ENCODE measurements at places on chromosomes 7 and 10.

DNA sequence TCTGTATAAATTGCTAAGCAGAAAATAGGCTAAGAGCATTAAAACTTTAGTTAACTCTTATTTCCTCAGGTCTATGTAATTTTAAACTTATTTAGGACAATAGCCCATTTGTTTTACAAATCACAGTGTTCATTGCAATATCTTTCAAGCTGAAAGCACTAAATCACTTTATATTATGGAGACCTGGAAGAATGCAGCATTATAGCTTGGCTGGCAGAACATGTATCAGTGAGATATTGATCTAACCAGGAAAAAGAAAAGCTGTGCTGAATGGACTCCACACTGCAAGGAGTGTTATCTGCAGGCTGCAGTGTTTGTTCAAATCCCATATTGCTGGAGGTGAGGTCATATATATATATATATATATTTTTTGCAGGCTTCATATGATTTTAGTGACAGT is 517.5 kb downstream of the NRG3 start:
- DNase-seq: no peak

DNA sequence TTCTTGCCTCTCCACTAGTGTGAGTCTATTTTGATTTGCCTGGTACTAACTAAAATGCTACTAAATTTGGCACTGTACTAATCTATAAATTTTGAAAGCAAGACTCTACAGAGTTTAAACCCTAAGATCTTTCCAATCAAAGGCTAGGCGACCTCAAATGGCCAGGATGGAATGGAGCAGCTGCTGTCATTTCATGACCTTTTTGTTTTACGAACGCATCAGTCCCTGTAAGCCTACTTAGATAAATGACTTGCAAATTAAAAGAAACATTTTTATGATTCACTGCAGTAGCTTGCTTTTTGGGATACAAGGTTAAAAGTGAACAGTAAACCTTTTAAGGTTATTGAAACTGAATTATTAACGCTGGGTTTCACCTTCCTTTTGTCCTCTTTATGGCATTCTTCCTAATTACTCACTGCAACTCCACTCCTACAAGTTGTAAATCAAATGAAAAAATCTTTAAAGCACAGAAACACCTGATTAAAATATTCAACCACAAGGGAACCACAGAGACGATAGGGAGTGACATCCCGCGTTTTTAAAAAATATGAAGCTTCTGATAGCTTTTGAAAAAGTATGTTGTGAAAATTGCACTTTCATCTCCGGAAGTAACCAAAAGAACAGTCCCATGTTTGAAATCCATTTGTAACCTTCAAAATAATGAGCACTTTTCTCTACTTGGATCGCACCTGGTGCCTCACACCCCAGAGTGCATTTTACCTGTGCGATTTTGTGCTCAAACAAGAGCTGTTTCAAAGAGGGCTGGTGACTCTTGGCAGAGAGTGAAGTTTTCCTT is 595.1 kb downstream of the PARD3 start:
- DNase-seq: no peak

DNA sequence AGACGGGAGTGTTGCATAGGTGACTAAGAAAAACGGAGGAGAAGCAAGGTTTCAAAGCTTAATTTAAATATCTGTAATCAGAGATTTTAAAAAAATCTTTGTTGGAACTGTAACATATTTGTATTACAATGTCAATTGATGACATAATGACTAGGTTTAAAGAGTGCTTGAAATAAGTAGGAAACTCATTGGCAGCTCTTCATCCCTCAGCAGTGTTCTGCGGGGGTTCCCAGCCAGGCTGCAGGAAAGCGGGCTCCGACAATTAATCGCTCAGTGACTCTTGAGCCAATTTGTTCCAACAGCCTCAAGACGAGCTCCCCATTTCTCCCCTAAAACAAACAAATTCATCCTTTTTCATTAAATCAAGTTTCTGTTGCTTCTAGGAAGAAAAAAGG is 22.6 kb downstream of the CPXM2 start:
- no peak for DNase-seq

GRCh38 chr7:101882595-101883564 is 65.5 kb downstream of the CUX1 start:
- DNase-seq: peak; percentile 59

- no peak for DNase-seq
These were observed 107.0 kb downstream of the PTPN20 start for GRCh38 chr10:47018026-47018735.

- no peak for DNase-seq
These were observed 51.3 kb downstream of the PCLO start for GRCh38 chr7:83111391-83111790.

DNA sequence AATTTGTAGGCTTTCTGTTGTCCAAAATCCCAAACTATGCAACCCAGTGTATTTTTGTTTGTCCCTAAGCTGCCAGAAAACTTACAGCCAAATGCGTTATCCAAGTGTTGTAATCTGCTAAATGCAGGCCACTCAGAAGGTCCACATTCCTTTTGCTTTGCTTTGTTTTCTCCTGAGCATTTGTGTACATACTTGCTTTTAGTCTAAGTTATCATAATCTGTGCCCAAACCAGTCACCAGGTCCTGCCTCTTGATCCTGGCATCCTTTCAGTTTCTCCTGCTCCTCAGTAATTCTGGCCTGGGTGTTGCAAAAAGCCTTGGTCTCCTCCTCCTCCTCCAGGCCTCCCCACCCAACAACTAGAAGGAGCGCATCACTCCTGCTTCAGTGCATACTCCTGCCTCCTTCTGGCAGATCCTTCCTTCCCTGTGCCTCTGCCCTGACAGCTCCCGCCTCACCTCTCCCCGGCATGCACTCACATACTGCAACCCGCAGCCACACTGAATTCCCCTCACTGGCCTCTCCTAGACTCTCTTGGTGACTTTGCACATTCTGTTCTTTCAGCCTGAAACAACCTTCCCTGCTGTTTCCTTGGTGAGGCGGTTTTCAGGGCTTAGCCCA is 2.3 kb downstream of the DENND2A start:
- DNase-seq: peak; percentile 79

- no peak for DNase-seq
These were observed 43.4 kb downstream of the GLI3 start for GRCh38 chr7:42193471-42194129.

DNA sequence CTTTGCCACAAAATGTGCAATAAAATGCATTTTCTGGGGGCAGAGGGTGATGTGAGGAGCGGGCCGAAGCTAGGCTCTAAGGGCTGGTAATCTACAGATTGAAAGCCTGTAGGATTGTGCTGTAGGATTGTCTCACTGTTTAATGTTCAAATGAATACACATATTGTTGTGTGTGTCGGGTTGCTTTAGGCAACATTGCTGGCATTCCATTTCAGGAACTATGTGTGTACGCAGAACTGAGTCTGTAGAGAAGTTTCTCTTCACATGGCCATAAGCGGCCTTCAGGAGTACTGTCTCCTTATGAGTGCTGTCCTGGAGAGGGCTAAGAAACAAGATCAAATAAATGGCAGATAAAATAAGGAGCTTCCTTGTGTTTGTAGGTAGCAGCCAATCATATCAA is 540.2 kb downstream of the GATA3 start:
- DNase-seq: no peak

DNA sequence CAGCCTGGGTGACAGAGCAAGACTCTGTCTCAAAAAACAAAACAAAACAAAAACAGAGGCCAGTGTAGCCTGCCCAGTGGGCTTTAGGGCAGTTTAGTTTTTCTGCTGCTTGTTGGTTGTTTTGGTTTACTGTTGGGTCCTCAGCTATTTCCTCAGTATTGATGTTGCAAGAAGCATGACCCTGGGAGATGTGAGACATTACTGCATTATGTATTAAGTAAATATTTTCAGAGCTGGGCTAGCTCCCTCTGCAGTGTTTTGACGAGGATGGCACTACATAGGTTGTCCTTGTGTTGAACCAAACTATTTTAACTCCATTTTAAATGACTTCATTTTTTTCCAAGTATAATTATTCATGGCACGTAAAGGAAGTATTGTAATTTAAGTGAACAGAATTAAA is 4.8 kb downstream of the AKAP9 start:
- no peak for DNase-seq

- DNase-seq: no peak
These were observed 106.2 kb downstream of the SAMD9 start for GRCh38 chr7:93011351-93012294.

- DNase-seq: no peak
These were observed 27.7 kb downstream of the DENND11 start for GRCh38 chr7:141674171-141674671.

DNA sequence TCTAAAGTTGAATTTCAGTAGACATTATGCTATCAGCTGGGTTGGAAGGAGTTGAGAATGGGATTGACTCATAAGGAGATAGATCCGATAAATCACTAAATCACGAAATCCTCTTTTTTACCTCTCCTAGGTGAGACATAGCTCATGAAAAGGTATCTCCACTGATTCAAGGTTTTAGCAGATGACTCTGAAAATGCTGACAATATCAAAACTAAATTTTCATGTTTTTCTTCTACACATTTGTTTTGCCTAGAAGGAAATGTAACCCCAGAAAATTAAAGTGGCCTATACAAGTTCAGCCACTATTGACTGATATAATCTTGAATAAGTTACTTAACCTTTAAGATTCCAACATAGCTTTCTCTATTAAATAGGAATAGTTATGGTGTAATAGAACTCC is 82.2 kb upstream of the VWDE start:
- DNase-seq: no peak

- DNase-seq: no peak
These were observed 10.6 kb upstream of the LIPM start for GRCh38 chr10:88791924-88792323.

- no peak for DNase-seq
These were observed 33.8 kb downstream of the HIP1 start for GRCh38 chr7:75704928-75705327.

DNA sequence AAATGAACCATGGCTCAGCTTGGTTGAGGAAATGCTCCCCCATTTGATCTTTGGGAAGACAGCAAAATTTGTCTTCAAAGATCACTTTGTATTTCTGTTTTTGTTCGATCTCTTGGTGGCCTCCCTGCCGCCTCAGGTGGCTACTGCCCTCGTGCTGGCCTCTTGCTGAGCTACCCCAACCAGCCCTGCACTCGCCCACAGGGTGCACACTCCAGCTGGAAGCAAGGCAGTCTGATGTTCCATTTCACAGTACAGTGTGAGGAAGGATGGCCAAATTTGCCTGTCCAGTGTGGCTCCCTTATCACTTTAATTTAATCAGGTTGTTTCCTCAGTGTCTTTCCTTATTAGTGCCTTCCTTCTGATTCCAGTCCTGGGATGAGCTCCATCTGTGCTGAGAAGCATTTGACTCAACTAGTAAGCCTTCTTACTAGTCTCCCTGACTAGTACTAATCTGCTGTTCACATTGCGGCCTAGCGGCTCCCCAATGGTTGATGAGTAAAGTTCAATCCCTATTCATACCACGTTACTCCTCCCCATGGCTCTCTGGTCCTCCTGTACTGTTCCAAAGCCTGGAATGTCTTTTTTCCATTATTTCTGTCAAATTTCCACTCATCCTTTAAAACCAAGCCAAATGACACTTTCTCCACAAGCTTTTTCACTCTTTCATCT is 8.2 kb downstream of the MYOF start:
- DNase-seq: no peak

DNA sequence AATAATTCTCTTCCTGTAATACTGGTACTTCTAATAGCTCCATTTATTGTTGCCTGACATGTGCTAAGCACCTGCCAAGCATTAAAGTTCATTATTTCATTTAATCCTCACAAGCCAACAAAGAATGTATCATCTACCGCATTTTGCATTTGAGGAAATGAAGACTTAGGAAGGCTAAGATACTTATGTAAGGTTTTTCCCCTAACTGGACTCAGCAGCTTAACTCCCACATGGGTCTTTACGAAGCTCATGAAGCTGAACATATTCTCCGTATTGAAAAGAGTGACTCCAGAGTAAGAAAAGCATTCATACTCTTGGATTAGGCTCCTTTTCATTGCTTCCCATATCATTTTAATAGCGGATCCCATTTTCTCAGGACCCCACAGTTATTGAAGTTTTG is 155.7 kb upstream of the TMEM72 start:
- no peak for DNase-seq

DNA sequence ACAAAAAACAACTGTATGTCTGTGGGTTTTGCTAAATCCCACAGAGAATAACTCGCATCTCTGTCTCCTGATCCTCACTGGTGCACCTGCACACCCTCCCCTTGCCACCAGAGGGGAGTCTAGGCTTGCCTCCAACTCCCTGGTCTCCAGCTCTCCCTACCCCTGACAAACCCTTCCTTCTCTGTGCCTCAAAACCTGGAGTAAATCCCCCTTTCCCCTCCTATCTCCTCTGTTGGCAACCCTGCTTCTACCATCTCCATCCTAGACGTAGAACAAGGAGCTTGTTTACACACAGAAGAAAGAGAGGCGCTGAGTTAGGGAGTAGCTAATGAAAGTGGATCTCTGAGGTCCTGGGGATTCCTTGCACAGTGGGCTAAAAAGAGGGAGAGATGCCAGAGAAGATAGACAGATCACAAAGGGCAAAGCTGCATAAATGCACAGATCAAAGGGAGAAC is 6.0 kb downstream of the MBLAC1 start:
- DNase-seq: peak; percentile 55

DNA sequence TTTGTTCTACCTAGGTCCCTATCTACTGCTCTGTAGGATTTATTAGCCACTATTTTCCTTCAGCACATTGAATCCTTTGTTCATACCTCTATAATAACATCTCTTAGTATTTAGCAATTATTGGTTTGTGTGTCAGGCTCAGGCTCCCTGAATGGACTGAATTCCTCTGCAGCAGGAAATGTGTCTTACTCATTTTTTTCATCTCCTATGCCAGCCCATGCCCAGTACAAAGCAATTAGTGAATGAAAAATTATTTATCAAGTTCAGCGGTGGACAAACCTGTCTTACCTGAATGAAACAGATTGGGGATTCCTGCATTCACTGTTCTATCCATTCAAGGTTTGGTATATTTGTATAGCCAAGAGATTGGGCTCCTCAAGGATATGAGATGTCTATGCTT is 53.7 kb downstream of the C1GALT1 start:
- DNase-seq: no peak

DNA sequence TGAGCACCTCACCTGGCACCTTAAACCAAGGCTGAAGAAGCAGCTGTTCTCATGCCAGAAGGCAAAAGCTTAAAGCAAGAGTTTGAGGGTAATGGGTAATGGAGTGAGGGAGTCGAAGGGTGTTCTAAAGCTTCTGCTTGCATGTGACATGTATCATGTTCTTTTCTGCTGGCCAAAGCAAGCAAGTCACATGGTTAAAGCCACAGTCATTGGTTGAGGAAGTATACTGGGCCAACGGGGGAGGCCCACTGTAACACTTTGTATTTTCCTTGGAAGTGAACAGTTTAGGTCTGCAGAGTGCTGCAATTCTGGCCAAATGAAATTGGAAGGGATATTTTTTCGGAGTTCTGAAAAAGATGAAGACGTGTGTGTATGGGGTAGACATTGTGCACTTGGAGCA is 75.7 kb downstream of the REEP3 start:
- DNase-seq: no peak

GRCh38 chr10:24891823-24892222 is 60.6 kb downstream of the PRTFDC1 start:
- DNase-seq: no peak

DNA sequence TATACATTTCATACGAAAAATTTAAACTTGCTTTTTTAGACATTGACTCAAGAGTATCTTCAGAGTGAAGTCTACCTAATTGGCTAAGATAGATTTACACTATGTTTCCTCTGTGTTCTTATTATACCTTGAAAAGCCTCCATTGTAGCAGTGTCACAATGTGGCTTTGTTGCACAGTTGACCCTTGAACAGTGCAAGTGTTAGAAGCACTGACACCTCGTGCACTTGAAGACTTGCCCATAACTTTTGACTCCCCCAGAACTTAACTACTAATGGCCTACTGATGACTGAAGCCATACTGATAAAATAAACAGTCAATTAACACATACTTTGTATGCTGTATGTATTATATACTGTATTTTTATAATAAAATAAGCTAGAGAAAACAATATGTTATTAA is 84.3 kb downstream of the CPED1 start:
- no peak for DNase-seq

- no peak for DNase-seq
These were observed 16.4 kb downstream of the UNCX start for GRCh38 chr7:1248916-1249581.

Measured in muscle of arm (tissue), 14 donors.